Right lobe of liver (tissue), 6 donors: ENCODE measurements at places on chromosomes 16 and 17. TPM values are rescaled to one million over a fixed set of nuclear protein-coding genes. Genes with fewer than 3 reads are reported as not detected.

GRCh38 chr17:63686138-63686685 is 13.7 kb downstream of the LIMD2 start:
- H3K36me3 ChIP-seq: no peaks in the 10 kb centered on the region
- no peak overlapping the region for H3K27ac ChIP-seq
- H3K4me3 ChIP-seq: no peak overlapping the region

GRCh38 chr17:80516171-80516932 is 28.3 kb upstream of the RPTOR start:
- DNase-seq: no peak
- H3K4me1 ChIP-seq: no peaks in the 10 kb centered on the region
- H3K4me3 ChIP-seq: no peak overlapping the region
- no peaks in the 10 kb centered on the region for H3K36me3 ChIP-seq
- no peaks in the 10 kb centered on the region for H3K27me3 ChIP-seq

- H3K4me1 ChIP-seq: no peaks in the 10 kb centered on the region
- DNase-seq: no peak
- no peaks in the 10 kb centered on the region for H3K27me3 ChIP-seq
- H3K4me3 ChIP-seq: no peak overlapping the region
Observed at GRCh38 chr16:57889111-57889510, 81.8 kb downstream of the CNGB1 start.

The TEX14 gene
- total RNA-seq: not detected

The PYY gene
- total RNA-seq: not detected

The LGALS9B gene
- total RNA-seq: not detected

The MEOX1 gene
- not detected for total RNA-seq

- H3K27me3 ChIP-seq: no peaks in the 10 kb centered on the region
- H3K4me3 ChIP-seq: no peak overlapping the region
Observed at GRCh38 chr17:33779234-33779591, 475.9 kb upstream of the CCL2 start.

- no peaks in the 10 kb centered on the region for H3K36me3 ChIP-seq
- H3K4me1 ChIP-seq: no peaks in the 10 kb centered on the region
- no peaks in the 10 kb centered on the region for H3K27me3 ChIP-seq
- H3K4me3 ChIP-seq: no peak overlapping the region
- peak; percentile 64 for DNase-seq
Observed at GRCh38 chr17:31582151-31582907, 190.9 kb downstream of the RAB11FIP4 start.
